ENCODE measurements at places on chromosomes 7 and 10.

- DNase-seq = no peak
Observed at GRCh38 chr7:150963707-150964559, 14.2 kb downstream of the KCNH2 start.

DNA sequence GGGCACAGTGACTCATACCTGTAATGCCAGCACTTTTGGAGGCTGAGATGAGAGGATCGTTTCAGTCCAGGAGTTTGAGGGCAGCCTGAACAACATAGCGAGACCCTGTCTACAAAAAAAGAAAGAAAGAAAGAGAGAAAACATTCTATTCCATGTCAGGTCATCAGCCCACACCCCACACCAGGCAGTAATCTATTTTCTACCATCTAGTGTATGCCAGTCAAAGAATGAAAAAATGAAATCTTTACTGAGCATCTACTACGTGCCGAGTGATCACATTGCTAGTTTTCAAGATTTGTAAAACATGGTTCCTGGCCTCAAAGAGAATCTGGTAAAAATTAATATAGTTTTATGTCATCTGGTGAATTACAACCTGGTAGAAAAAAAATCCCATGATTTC, 3.1 kb upstream of the EPHB4 start:
- no peak for DNase-seq

DNA sequence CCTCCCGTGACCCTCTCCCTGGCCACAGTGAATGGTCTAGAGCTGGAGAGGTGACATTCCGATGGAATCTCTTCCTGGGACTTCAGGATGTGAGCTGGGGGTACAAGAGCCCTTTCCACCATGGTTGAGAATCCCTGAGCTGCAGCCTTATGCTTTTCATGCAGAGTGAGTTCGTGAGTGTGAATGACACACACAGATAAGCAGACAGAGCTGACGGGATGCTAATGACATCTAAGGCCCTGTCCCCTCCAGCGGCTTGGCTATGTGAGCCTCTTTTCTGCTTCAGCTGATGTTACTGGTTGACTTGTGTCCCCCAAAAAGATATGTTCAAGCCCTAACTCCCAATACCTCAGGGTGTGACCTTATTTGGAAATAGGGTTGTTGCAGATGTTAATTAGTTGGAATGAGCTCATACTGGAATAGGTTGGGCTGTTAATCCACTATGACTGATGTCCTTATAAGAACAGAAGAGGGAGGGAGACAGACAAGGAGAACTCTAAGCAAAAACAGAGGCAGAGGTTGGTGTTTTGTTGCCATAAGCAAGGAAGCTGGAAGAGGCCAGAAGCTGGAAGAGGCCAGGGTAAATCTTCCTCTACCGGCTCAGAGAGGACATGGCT, 111.1 kb upstream of the AFAP1L2 start:
- DNase-seq = no peak

GRCh38 chr10:62327885-62328284, 46.3 kb upstream of the ZNF365 start:
- no peak for DNase-seq

- DNase-seq = no peak
Observed at GRCh38 chr7:99365318-99366141, 9.0 kb upstream of the ARPC1B start.

- no peak for DNase-seq
Observed at GRCh38 chr7:80967917-80968297, 49.1 kb upstream of the SEMA3C start.

DNA sequence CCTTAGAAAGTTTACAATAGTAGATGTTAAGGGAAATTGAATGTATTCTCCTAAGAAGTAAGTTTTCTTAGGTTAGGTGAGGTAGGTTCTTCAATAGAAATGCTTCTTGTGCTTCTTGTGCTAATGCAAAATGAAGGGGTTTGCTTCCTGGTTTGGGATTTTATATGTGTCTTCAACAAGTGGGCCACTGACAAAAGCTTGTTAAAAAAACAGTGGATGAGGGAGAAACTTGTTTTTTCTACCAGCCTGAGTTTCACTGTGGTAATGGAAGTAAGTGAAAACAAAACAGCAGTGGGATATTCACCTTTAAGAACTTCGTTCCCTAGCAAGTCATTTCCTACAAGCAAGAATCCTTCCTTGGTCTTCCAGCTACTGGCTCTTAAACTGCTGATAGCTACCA, 107.5 kb downstream of the FOXP2 start:
- no peak for DNase-seq

- peak; percentile 65 for DNase-seq
Observed at GRCh38 chr10:97570789-97571471, 1.6 kb upstream of the ANKRD2 start.

GRCh38 chr10:118958984-118959925, 70.3 kb upstream of the NANOS1 start:
- DNase-seq = no peak

DNA sequence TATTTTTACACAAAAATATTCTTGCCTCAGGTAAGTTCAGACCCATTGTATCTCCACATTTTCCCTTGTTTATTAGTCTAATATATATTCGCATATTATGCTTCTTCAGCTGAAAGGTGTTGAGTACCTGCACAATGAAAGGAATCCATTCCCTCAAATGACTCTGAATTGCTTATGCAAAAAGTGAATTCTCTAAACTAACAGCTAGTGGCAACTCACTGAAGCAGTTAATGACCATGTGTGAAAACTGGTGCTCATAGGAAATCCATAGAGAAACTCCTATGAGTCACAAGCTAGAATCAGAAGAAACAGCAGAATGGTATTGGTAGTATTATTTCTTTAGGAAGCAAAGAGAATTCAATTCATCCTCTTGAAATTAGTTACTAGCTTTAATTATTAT, 33.5 kb upstream of the RNF148 start:
- DNase-seq = no peak

GRCh38 chr10:26474026-26474425, 35.9 kb downstream of the APBB1IP start:
- no peak for DNase-seq

GRCh38 chr10:29600067-29600466, 34.7 kb downstream of the SVIL start:
- DNase-seq = no peak

DNA sequence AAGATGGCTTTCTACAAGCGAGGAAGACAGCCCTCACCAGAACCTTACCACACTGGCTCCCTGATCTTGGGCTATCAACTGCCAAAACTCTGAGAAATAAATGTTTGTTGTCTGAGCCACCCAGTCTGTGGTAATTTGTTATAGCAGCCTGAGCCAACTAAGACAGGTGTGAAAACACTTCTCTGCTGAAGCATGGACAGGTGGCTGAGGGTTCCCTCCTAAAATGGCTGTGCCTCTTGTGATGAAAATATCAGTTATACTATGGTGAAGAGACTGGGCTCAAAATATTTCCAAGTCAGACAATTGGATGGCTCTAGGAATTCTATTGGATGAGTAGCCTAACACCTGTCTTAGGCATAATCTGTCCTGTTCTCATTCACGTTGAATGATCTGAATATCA, 78.1 kb downstream of the CDK1 start:
- no peak for DNase-seq

- no peak for DNase-seq
Observed at GRCh38 chr7:51141451-51142003, 175.1 kb downstream of the COBL start.

DNA sequence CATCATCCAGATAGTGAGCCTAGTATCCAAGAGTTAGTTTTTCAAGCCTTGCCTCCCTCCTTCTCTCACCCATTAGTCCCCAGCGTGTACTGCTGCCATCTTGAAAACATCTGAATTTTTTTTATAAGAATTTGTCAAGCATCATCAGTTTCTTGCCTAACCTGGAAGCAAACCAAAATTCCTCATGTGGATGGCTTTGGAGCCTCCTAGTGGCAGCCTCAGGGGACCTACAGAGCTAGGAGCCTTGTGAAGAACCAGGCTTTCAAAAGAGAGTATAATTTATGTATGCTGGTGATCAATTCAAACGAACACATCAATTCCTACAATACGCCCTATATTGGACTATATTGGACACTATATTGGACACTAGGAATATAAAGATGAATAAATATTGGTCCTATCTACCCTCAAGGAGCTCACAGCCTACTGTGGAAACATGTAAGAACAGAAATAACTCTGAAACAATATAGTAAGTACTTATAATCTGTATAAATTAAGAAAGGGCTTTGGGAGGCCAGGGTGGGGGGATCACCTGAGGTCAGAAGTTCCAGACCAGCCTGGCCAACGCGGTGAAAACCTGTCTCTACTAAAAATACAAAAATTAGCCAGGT, 63.4 kb downstream of the HPSE2 start:
- DNase-seq = peak; percentile 60

- no peak for DNase-seq
Observed at GRCh38 chr10:113709221-113709838, 29.6 kb downstream of the CASP7 start.

DNA sequence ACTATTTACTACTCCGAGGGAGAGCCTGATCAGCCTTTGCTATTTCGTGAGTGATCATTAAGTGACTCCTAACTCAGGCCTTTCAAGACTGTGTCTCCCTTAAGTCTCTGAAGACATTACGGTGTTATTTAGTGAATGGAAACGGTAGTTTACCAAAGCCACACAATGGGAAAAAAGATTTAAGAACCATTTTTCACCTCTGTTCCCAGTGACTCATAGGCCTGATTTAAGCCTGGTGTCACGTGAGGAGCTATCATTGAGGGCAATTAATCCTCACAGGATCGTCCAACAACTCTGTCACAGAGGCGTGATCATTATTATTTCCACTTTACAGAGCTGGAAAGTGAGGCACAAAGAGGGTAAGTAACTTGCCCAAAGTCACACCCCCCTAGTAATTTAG, 20.3 kb downstream of the C10orf90 start:
- no peak for DNase-seq

DNA sequence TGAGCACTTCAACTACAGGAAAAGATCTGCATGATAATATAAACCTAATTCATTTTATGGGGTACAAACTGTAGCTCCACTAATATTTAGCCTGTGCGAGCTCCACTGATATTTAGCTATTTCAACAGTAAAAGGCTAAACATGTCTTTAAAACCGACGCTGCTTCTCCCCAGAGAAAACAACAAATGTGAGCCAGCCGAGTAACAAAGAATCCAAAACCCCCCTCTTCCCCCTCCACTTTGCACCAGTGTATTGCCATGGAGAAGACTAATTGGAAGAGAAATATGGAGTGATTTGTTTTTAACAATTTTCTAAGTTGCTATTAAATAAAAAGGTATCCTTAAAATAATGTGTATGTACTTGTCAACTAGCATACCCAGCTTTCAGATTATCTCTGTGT, 136.7 kb downstream of the GFRA1 start:
- no peak for DNase-seq

- DNase-seq = no peak
Observed at GRCh38 chr10:11936389-11937152, 106.0 kb downstream of the UPF2 start.

DNA sequence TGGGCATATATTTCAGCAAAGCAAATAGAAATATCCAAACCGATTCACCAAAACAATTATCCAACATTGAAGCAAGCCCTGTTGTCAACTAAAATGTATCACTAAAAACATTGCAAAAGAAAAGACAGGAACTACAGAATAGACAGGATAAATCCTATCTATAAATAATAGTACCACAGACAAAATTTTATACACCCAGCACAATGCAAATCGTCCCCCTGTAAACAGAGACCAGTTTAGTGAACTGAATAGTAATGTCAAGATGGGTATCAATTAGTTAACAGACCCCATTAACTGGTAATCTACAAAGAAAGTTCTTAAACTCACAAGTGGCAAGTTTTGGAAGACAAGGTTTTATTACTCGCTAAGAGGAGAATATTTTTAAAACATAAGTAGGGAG, 4.0 kb downstream of the ZC3HAV1 start:
- no peak for DNase-seq

- DNase-seq = no peak
Observed at GRCh38 chr10:131355056-131355455, 43.5 kb upstream of the TCERG1L start.

GRCh38 chr10:7826971-7827370, 8.7 kb downstream of the TAF3 start:
- no peak for DNase-seq

DNA sequence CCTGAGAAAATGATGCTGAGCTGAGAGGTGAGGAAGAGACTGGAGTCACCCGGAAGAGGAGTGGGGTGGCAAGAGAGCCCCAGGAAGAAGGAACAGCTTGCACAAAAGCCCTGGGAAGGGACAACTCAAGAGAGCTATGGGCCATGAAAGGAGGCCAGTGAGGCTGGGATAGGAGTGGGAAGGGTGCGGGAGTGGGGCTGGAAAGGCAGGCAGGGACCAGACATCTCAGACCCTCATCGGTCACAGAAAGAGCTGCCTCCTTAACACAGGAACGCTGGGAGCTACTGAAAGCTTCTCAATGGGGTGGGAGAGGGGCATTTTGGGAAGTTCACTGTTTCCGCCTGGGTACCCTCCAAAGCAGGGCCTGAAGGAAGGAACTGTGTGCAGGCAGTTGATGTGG, 122.0 kb upstream of the UNC5B start:
- no peak for DNase-seq

DNA sequence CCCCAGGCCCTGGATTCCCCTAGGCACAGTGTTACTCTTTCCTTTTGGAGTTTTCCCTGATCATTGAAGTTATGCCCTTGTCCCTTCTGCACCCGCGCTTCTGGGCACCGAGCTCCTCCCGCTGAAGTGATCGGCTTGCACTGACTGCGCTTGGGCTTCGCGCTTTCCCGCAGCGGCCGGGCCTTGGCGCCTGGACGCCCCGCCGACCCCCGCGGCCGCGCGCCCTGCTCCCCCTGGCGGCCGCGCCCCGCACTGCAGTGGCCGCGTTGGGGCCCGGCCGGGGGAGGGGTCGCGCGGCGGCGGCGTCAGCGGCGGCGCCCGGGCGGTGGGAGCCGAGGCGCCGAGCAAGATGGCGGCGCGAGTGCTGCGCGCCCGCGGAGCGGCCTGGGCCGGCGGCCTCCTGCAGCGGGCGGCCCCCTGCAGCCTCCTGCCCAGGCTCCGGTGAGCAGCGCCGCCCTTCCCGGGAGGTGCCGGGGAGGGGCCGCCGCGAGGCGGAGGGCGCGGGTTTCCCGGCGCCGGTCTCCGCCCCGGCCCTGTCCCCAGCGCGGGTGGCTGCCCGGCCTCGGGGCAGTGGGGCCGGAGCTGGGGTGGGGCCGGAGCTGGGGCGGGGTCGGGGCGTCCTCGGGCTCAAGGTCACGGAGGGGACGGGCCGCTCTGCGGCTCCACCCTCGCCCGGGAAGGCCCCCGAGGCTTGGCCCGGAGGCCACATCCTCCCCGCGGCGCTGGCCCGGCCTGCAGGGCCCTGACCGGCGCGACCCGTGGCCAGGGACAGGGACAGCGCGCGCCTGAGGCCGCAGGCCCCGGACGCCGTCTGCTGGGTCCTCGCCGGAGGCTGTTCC, at the start of gene NIPSNAP2:
Gene NIPSNAP2, plus strand, starts transcription at position 325 of the 839 bp plus-strand sequence. Its CDS starts 25 bp downstream, at position 350.
- DNase-seq = peak; percentile 69

GRCh38 chr7:112147793-112148361, 58.3 kb downstream of the DOCK4 start:
- DNase-seq = no peak
